NCI-H2029 treated with DMSO at 0.1 percent for 48 hours (cell line): ENCODE measurements at places on chromosomes 4 and X.
A peak's percentile ranks its signal among the peaks of the same experiment; 100 is the strongest.

DNA sequence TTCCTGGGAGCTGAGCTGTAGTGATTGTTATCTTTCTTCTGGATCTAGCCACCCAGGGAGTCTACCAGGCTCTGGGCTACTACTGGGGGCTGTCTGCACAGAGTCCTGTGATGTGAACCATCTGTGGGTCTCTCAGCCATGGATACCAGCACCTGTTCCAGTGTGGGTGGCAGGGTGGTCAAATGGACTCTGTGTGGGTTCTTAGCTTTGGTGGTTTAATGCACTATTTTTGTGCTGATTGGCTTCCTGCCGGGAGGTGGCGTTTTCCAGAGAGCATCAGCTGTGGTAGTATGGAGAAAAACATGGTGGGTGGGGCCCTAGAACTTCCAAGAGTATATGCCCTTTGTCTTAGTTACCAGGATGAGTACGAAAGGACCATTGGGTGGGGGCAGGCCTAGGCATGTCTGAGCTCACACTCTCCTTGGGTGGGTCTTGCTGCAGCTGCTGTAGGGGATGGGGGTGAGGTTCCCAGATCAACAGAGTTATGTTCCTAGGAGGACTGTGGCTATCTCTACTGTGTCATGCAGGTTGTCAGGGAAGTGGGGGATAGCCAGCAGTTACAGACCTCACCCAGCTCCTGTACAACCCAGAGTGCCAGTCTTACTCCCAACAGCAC lies 264.8 kb upstream of the LDB2 start:
- no peak for DNase-seq

DNA sequence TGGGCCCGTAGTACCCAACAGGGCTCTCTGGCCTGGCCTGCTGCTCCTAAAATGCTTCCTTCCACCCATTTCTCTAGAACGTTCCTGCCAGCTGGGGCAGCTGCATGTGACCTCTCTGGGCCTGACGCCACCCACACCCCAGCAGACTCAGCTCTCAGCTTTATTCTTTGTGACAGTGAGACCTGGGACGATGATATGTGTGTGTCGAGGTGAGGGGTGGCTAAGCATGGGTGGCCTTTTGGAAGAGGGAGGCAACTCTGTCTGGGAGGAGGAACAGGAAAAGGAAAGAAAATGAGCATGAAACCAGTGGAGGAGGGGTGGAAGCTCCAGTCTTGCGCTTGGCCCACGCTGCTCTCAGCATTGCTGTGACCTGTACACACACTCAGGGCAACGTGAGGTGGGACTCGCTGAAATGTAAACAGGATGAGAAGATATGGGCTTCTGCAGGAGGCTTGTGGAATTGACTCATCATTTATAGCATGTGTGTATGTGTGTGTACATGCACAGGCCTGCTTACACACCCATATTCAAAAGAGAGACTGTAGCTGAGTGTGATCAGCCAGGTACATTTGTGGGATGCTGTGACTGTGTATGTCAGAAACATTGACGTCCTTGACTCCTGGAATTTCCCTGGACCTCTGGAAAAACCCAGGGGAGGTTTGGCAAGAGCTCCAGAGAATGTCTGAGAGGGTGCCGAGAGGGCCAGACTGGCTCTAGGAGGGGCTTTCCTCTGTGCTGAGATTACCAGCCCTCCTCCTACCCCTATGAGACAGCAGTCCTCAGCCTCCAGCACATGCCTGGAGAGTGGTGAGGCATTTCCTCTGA lies 137.9 kb downstream of the PJA1 start:
- no peak for DNase-seq

DNA sequence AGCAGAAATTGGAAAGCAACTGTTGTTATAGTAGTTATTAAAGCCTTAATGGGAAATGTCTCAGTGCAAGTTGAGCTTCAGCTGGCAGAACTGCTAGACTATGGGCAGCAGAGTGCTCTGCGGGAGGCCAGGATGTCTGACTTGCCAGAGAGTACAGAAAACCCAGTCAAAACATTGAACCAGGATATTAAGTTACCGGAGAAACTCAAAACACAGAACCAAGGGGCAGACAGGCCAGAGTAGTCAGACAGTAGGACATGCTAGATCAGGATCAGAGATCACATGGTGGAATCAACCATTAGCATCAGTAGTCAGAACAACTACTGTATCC lies 72.9 kb upstream of the TNIP3 start:
- DNase-seq: no peak

- no peak for DNase-seq
These were observed 92.7 kb downstream of the ADRA2C start for GRCh38 chr4:3858765-3859388.

DNA sequence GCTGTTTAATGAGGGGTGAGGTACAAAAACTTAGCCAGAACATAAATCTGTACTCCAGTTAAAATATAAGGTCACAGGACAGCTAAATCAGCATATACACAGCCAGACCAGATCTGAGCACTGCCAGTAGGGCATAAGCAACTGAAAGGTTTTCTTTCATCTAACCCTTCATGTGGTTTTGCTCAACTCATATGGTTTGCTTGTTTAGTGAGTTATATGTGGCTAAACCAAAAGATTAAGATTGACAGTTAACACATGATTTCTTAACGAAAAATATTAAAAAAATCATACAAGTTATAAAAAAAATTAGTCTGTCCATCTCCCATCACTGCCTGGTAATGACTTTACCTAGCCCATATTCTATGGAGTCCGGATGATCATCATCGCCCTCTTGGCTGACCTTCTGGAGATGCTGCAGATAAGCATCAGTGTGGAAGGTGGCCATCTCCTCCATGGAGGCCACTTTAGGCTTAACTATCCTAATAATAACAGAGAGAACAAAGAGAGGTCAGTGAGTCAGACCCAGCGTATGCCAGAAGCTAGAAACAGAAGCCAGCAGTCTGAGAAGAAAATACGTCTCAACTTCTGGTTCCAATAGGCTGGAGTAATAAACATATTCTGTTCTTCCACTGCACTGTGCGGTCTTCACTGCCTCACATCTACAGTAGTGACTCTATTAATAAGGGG lies 4.1 kb downstream of the HDAC8 start:
- DNase-seq: no peak

DNA sequence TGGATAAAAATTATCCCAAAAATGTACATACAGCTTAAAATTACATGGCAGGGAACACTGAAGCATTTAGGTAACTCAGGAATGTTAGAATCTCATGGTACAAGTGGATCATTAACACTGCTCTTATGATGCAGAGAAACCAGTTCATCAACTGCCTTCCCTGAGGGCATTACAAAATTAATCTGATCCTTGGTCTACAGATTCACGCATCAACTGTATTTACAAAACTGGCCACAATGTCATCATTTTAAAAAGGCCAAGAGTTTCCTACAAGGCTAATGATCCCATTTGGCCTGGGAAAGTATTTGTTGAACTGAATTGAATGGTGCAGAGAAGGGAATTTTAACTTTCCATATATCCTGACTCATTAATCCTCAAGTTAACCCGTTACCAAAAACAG lies 84.6 kb downstream of the TSPAN5 start:
- DNase-seq: no peak

DNA sequence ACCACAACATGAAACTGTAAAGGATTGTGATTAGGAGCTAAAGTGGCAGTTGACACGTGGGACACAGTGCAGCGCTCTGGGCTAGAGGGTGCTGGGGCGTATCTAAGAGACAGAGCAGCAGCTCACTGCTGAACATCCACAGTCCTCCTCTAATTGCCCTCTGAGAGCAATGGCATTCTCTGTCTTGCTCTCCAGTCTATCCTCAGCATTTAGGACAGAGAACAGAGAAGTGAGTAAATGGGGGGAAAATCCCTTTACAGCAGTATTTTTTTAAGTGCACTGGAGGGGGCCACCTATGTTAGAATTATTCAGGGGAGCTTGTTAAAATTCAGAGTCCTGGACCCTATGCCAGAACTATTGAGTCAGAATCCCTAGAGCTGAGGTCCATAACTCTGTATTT lies 4.2 kb upstream of the TMEM154 start:
- no peak for DNase-seq

DNA sequence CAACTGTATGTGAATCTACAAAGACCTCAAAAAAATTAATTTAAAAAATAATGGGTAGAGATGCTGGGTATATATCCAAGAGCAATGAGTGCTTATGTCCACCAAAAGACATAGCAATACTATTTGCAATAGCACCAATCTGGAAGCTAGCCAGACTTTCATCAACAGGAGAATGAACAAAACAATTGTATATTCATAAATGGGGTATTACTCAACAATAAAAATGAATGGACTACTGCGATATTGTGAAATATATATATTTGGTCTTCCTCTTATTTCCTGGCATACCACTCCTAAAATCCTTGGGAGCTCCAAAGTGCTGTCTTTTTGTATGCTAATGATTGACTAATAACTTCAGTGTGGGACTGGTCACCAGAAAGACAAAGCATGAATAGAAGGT lies 77.5 kb downstream of the MSN start:
- no peak for DNase-seq

GRCh38 chr4:168199260-168199957 lies 107.1 kb downstream of the ANXA10 start:
- no peak for DNase-seq

GRCh38 chr4:81844717-81845116 lies 373.0 kb upstream of the RASGEF1B start:
- peak; percentile 79 for DNase-seq

- DNase-seq: no peak
These were observed 57.2 kb upstream of the MTMR1 start for GRCh38 chrX:150635952-150636351.
